Activated CD4-positive, alpha-beta T cell treated with anti-CD3 and anti-CD28 coated beads, Interleukin-2, amount 50 U/mL, for 24 hours (primary cell): ENCODE measurements at places on chromosomes 12 and 14.

DNA sequence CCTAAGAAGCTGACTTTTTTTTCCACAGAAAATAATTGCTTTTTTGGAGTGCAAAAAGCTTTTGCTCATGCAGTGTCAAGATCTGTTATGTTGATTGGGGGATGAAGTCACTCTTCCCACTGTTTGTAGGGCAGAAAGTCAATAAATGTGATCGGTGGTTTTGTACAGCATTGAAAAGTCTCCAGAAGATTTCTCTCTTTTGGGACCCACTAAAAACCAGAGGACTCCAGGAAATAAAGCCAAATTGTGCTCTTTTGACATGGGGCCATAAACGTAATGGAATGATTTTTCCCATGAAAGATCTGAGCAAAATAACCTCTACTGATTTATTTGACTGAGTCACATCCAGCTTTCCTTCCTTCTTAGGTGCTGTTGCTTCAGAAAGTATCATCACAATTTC is 122.5 kb downstream of the SNAPC1 start:
- DNase-seq: no peak

DNA sequence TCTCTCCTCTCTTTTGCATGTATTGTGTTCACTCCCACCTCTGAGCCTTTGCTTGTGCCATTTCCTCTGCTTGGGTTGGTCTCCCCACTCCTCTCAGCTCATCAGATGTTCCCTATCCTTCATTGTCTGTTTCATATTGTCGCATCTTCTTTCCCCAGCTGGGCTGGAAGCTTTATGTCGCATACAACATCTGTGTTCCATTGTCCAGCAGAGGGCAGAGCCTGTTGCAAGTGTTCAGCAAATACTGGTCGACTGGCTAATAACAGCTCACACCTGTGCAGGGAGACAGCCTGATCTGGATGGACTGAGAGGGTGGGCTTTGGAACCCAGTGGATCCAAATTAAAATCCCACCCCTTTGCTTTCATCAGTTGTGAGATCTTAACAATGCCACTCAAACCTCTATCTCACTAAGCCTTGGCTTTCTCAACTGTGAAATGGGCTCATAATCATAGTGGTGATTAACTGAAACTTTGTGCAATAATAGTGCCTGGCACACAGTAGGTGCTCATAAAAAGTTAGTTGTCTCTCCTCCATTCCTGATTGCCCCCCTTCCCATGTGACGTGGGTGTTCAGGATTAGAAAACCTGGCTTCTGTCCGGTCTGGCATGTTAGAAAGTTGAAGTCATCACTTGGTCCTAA is 75.8 kb downstream of the RIN3 start:
- DNase-seq: no peak

DNA sequence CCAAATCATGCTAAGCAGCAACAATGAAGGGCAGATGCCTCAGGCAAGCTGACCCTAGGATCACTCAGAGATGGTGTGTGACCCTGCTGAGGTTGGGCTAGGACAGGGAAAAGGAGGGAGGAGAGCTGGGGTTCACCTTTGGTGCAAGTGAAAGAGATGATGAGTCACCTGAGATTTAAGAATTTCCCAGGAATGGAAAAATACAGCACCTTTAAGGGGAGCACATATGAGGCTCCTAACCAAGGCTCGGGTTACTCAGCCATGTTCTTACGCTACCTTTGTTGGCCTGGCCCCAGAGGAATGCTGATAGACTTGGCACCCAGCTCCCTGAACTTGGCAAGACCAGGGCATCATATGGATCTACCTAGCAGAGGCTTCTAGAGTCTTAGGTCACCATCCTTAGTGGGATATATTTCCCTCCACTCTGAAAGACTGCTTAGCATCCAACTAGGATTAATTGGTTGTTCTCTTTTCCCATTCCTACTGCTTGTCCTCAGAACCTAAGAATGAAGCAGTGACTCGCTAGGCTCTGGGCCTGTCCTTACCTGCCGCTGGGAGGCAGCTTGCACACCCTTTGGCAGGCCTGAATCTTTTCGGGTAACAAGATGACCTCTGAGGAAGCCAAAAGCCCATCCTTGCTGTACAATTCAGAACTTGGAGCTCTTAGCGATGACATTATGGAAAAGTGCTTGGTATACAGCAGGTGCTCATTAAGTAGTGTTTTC is 4.0 kb upstream of the NAA25 start:
- no peak for DNase-seq

DNA sequence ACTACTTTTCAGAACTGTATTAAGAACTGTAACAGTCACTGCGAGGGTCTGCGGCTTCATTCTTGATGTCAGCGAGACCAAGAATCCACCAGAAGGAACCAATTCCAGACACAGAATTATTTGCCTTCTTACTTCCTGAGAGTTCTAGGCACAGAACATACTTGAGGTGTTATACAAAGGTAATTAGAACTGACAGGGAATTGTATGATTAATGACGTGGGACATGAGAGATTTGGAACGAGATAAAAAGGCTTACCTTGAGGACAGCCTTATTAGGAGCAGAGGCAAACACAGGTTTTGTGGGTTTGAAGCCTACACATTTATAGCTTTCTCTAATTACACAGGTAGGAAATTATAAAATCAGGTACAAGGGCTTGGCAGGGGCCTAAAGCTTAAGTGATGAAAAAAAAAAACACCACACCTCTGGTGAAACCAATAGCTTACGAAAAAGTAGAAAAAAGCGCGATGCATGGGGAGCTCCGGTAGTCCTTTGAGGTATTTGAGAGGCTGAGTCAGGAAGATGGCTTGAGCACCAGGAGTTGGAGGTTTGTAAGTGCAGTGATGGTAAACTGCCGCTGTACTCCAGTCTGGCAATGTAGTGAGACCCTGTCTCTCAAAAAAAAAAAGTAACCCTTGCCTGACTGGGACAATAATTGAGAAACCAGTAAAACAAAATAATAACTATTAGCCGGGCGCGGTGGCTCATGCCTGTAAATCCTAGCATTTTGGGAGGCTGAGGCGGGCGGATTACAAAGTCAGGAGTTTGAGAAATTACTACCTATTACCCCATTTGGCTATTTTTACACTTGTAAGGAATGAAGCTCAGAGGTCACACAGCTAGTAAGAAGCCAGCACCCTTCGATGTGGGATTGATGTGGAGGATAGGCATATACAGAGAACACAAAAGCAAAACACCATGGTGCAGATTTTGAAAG is 795 bp upstream of the ACOT2 start:
- DNase-seq: peak; percentile 11
